Fibroblast of mammary gland (primary cell): ENCODE measurements at places on chromosomes 5 and 9.
A peak's percentile ranks its signal among the peaks of the same experiment; 100 is the strongest.

- DNase-seq = no peak
These were observed 210.4 kb upstream of the SLC30A5 start for GRCh38 chr5:68883436-68883835.

GRCh38 chr5:167565189-167565954, 726.1 kb upstream of the WWC1 start:
- peak; percentile 43 for DNase-seq

- DNase-seq = no peak
These were observed 263.4 kb downstream of the DEPDC1B start for GRCh38 chr5:60436518-60436917.

DNA sequence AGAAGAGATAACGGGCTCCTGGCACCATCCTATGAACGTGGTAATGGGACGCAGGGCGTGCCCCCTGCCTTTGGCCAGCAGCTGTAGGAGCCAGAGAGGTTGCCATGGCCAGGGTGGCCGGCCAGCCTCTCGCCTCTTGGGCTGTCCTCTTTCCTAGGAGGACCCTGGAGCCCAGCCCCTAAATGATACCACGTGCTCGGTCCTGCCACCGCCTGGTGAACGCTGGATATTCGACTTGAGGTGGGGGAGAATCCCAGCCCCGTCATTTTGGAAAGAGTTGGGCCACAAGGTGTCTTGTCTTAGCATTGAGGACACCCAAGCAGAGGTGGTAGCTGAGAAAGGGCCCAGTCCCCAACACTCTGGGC, 391 bp upstream of the NRG2 start:
- peak; percentile 3 for DNase-seq

GRCh38 chr9:2677915-2678889, 39.1 kb upstream of the KCNV2 start:
- no peak for DNase-seq

DNA sequence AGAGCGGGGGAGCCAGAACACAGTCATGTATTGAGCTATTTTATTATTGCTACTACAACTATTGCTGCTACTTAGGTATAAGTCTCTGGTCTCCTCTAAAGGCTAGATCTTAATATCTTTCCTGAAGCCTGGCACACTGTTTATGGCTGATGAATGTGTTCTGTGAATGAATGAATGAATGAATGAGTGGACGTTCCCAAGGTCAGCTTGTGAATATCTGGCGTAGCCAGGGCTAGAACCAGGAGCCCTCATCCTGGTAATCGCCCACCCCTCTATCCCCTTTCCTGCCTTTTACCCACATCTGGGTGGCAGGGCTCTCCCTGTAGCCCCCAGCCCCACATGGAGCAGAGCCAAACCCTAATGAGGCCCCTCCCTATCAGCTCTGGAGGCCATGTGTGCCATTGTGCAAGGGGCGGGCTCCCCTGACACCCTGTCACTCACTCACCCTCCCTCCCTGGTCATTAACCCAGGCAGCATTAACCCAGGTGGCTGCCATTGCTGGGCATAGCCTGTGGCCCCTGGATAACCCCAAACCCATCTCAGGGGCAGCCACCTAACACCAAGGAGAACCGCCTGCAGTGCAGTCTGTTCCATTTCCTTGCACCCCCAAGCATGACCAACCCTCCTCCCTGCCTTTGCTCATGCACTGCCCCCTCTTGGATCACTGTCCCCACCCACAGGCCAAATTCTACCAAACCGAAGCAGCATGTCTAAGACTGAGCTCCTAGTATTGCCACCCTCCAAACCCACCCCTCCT, 2.0 kb upstream of the AKNA start:
- DNase-seq = no peak

DNA sequence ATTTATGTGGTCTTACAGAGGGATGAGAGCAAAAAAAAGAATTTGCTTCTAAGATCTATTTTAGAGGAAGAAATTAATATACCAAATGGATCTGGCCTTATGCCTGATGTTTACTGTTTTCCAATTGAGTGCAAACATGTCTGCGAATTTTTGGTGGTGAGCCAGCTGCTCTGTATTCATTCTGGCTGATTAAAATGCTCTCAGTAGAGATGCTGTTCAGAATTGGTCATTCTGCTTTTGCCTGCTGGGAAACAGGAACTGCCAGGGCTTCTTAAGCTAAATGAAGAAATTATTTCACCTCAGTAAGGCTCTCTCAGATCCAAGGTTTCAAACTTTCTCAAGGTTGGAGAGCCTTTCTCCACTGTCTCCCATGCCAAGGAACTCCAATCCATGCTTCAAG, 132.0 kb upstream of the SV2C start:
- DNase-seq = no peak

DNA sequence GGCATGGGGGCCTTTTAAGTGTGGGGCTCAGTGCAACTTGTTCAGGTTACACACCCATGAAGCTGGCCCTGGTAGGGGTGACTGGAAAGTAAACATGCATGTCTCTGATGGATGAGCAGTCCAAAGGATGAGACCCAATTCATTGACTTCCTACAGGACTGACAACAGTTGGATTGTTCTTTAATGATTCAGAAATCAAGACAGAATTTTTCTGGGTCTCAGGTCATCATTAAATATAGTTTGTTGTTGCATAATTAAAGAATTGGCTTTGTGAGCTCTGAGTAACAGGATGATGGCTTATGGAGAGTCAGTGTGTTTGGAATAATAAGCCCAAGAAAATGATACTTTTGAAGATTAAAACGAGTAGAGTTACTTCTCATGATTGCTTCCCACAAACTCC, 604.2 kb upstream of the CLINT1 start:
- peak; percentile 78 for DNase-seq

DNA sequence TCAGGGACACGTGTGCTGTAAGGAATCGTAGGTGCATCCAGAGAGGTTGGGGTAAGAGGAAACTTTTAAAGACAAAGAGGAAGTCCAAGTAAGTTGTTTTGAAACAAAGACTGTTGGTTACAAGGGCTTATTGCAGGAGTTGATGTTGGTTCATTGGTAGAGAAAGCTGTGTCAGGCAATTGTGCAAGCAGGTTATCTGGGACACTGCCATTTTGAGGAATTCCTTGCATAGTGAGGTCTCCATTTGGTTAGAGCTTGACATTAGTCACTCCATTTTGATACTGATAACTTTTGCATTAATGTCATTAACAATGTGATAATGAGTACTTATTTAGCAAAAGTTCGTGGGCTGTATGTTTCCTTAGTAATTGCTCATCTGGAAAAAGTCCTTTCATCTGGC, 24.9 kb downstream of the CNOT6 start:
- DNase-seq = peak; percentile 46

- DNase-seq = no peak
These were observed 121.2 kb downstream of the RAPGEF6 start for GRCh38 chr5:131513780-131514179.

- peak; percentile 60 for DNase-seq
These were observed 106.6 kb downstream of the PALM2AKAP2 start for GRCh38 chr9:109886617-109887016.

DNA sequence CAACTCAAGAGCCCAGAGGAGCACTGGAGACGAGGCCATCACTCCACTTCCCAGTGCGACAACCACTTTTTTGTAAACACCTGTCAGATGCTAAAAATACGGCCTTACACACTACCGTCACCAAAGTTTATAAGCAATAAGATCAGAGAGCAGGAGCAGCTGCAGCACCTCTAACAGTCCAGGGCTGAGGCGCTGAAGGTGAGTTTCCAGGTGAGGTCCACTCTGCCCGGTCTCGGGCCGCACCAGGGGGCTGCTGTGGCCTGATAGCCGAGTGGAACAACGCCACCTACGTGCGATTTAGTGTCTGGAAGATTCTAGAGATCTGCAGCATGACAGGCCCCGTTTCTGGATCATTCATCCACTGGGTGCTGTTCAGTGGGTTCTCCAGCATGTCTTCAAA, 25.8 kb upstream of the CAMSAP1 start:
- no peak for DNase-seq

GRCh38 chr5:68457285-68457684, 241.7 kb downstream of the PIK3R1 start:
- DNase-seq = no peak
